ENCODE measurements at places on chromosomes 12 and 14. TPM values are rescaled to one million over a fixed set of nuclear protein-coding genes. Genes with fewer than 3 reads are reported as not detected.

The FOXG1 gene
- polyA plus RNA-seq = not detected

The OAS2 gene
- polyA plus RNA-seq = 0.21 TPM

The DTX1 gene
- 0.05 TPM for polyA plus RNA-seq

The IL23A gene
- polyA plus RNA-seq = 0.19 TPM

The PLA2G1B gene
- polyA plus RNA-seq = 0.41 TPM

The RAB21 gene
- 15.6 TPM for polyA plus RNA-seq

The ACSM4 gene
- not detected for polyA plus RNA-seq

The DYNC1H1 gene
- 189 TPM for polyA plus RNA-seq

The CLEC2D gene
- polyA plus RNA-seq = 2.3 TPM

The TAS2R30 gene
- 0.07 TPM for polyA plus RNA-seq

The ZCCHC8 gene
- 16.6 TPM for polyA plus RNA-seq

The MSRB3 gene
- polyA plus RNA-seq = 60.9 TPM

The PTPRO gene
- 0.16 TPM for polyA plus RNA-seq

The GYS2 gene
- polyA plus RNA-seq = not detected

The HSPB8 gene
- 34.3 TPM for polyA plus RNA-seq

The ADAM20 gene
- polyA plus RNA-seq = 0.11 TPM

The ERP27 gene
- polyA plus RNA-seq = not detected

The RFX4 gene
- not detected for polyA plus RNA-seq

The RNASE11 gene
- polyA plus RNA-seq = not detected

The ASCL1 gene
- not detected for polyA plus RNA-seq

The BEGAIN gene
- 0.48 TPM for polyA plus RNA-seq

The DENND5B gene
- 14.7 TPM for polyA plus RNA-seq

The KSR2 gene
- polyA plus RNA-seq = not detected

The IL31 gene
- not detected for polyA plus RNA-seq

The ESYT1 gene
- polyA plus RNA-seq = 140 TPM

The TMTC2 gene
- polyA plus RNA-seq = 1.6 TPM

The CIT gene
- 6.3 TPM for polyA plus RNA-seq

The A2M gene
- polyA plus RNA-seq = 0.48 TPM

The TEX52 gene
- not detected for polyA plus RNA-seq

The NAV3 gene
- polyA plus RNA-seq = 29.8 TPM

The SOCS2 gene
- polyA plus RNA-seq = 17.6 TPM

The TAS2R9 gene
- not detected for polyA plus RNA-seq

The SLC15A5 gene
- polyA plus RNA-seq = 0.02 TPM

The HELB gene
- polyA plus RNA-seq = 2.0 TPM

The C1R gene
- polyA plus RNA-seq = 795 TPM

The AICDA gene
- polyA plus RNA-seq = not detected

The CCDC197 gene
- not detected for polyA plus RNA-seq

The TAS2R19 gene
- 0.48 TPM for polyA plus RNA-seq

The TAS2R13 gene
- 0.10 TPM for polyA plus RNA-seq

The TMEM119 gene
- 67.0 TPM for polyA plus RNA-seq

The HOXC9 gene
- not detected for polyA plus RNA-seq

The NGB gene
- not detected for polyA plus RNA-seq

The KRT71 gene
- not detected for polyA plus RNA-seq

The GPRC5A gene
- polyA plus RNA-seq = 118 TPM

The PAWR gene
- polyA plus RNA-seq = 11.2 TPM

The CYP46A1 gene
- 0.14 TPM for polyA plus RNA-seq

The MYO1H gene
- not detected for polyA plus RNA-seq

The RNF31 gene
- 14.4 TPM for polyA plus RNA-seq

The SINHCAF gene
- polyA plus RNA-seq = 31.6 TPM

The SIX6 gene
- polyA plus RNA-seq = not detected

The C14orf39 gene
- polyA plus RNA-seq = 0.16 TPM
